Stimulated activated CD8-positive, alpha-beta memory T cell treated with anti-CD3 and anti-CD28 coated beads, Interleukin-12 subunit alpha, Interleukin-12 subunit beta, amount 100 ng/mL, for 4 hours (primary cell): ENCODE measurements at places on chromosomes 4 and X.

GRCh38 chr4:7901311-7901885, 38.3 kb downstream of the AFAP1 start:
- no peak for DNase-seq

GRCh38 chr4:114980932-114981708, 132.3 kb downstream of the NDST4 start:
- DNase-seq: no peak

- no peak for DNase-seq
Observed at GRCh38 chrX:95505721-95506120, 1178.9 kb upstream of the DIAPH2 start.

GRCh38 chr4:71568131-71568530, 215.7 kb downstream of the GC start:
- no peak for DNase-seq
